ENCODE measurements at places on chromosomes 13 and 19. TPM values are rescaled to one million over a fixed set of nuclear protein-coding genes. Genes with fewer than 3 reads are reported as not detected.
A peak's percentile ranks its signal among the peaks of the same experiment; 100 is the strongest.

DNA sequence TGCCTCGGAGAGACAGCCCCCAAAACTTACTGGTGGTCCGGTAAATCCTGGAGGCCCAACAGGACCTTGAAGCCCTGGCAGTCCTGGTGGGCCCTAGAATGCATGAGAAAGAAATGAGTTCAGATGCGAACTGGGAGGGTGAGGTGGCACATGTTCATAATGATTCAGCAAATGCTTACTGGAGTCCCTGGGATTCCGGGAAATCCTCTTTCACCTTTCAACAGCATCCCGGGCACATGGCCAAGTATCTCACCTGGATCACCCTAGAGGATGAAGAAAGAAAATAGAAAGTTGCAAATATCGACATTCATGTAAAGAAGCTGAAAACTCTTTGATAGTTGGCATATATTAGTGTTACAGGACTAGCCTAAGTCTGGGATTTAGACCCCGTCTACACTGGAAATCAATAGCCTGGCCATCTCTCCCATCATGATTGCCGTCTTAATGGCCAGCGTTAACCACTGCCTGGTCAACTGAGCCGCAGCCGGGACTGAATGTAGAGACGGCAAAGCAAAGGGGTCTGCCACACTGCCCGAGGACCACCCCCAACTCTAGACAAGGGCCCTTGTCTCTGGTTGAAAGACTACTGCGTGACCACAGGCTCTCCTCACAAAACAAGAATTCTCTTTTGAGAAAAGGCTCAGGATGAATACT, 96.9 kb downstream of the COL4A1 start:
- DNase-seq, result no peak

- no peak for DNase-seq
Measured at GRCh38 chr19:1905863-1906375, 720 bp downstream of the ADAT3 start.

DNA sequence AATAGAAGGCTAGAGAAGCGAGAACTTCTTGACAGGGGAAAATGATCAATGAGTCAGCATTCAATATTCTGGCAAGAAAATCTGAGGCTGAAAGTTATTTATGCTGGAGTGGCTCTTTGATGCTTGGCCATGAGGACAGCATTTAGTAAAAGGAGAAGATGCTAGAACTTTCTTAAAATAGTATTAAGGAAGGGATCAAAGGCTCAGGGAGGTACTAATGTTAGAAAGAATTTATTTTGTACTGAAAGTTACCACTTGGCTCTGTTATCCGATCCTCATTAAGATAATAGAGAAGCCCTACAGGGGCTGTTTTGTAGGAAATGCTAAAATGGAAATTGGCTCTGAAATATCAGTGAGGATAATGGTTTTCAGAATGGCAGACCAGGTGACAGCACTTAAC, 1774.6 kb upstream of the PCDH20 start:
- DNase-seq, result no peak

DNA sequence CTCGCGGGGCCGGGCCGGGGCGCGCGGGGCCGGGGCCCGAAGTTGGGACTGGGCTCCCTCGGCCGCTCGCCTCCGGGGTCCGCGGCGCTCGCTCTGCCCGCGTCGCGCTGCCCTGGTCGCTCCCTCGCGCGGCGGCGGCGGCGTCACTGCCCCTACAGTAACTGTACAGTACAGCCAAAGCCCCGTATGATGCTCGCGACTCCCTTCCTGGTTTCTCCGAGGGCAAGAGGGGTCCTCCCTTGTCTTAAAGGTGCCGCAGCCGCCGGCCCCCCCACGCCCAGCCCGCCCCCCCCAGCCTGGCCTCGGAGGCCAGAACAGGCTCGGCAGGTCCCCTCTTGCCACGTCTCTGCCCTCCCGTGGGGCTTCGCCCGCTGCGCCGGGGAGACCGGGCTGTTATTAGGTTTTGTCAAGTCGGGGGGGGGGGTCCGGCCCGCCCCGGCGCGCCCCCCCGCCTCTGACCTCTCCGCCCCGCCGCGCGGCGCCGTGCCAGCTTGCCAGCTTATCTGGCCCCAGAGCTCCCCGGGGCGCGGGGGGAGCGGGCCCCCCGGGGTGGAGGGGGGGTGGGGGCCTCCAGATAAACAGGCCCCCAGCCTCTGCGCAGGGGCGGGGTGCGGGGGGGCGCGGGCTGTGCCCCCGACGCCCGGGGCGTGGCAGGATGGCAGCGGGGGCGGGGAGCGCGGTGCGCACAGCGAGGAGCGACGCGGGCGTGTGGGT, at the start of gene ZBTB7A:
Gene ZBTB7A (minus strand): TSS at position 218 of the 714 bp plus-strand sequence. CDS start 11,667 bp downstream, outside the sequence.
- DNase-seq, result peak; percentile 89

DNA sequence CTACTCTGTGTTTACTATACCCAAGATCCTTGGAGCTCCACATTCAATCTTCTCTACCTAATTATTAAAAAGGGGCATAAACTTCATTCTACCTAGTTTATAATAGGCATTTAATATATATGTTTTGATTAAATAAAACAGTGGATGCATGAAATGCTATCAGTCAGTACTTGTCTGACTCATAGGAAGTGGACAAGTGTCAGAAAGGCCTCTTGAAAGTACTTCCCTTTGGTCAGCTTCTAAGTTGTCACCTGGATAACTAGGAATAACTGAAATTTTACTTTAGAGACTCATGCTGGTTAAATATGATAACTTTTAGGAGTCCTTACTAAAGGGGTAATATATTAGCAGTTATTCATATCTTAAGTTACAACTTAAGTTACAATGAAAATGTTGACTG, 329.8 kb downstream of the KLF5 start:
- no peak for DNase-seq

GRCh38 chr19:6577476-6578125, 13.3 kb downstream of the CD70 start:
- DNase-seq, result no peak

DNA sequence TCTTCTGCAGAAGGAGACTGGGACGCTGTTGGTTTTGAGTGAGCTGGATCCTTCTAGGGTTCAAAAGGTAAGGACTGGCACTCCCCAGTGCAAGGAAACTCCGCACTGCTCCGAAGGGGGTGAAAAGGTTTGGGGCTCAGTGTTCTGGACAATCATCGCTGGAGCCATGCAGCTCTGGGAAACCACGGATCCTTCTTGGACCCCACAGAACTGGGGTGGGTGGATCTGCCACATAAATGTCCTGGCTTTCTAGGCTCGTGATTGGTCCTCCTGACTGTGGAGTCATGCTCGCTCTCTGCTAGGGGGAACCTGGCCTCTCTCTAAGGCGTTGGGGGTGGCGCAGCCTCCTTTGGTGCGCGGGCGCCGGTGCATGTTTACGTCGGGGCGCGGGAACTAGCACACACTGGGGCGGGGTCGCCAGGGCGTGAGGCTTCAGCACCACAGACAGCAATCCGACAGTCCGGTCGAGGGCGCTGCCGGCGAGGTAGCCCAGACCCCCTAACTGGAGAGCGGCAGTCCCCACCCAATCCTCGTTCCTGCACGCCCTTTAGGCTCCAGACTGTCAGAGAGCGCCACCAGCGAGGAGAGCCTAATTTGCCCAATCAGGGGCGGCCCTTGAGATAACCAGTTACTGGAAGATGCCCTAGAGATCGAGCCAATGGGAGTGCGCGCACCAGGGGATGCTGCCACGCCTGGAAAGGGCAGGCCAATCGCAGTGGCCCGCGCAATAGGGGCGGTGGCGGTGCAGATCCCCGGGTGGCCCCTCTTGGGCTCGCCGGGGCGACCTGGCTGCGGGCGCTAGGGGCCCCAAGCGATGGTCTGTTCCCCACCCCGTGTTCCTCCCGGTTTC, 913 bp upstream of the ELAVL3 start:
- peak; percentile 89 for DNase-seq

GRCh38 chr19:14411161-14411937, 7.8 kb downstream of the DDX39A start:
- no peak for DNase-seq

GRCh38 chr13:23320926-23321534, 112.5 kb downstream of the SACS start:
- DNase-seq, result no peak

ZNF180 gene
- total RNA-seq, result 13.9 TPM

- DNase-seq, result peak; percentile 94
Measured at GRCh38 chr13:80341101-80341755, at the start of gene SPRY2. TSS of gene SPRY2 (minus strand) at chr13:80341126. CDS start at chr13:80337705, 3,421 bp downstream.

GRCh38 chr13:112113348-112113747, 46.4 kb downstream of the SOX1 start:
- DNase-seq, result no peak

TNFSF13B gene
- total RNA-seq, result 0.46 TPM

GRCh38 chr13:98846521-98846920, 94.0 kb upstream of the SLC15A1 start:
- DNase-seq, result no peak

NLRP4 gene
- total RNA-seq, result not detected

SULT2A1 gene
- not detected for total RNA-seq

- DNase-seq, result no peak
Measured at GRCh38 chr19:45972081-45972946, 1.4 kb downstream of the NOVA2 start.

DNA sequence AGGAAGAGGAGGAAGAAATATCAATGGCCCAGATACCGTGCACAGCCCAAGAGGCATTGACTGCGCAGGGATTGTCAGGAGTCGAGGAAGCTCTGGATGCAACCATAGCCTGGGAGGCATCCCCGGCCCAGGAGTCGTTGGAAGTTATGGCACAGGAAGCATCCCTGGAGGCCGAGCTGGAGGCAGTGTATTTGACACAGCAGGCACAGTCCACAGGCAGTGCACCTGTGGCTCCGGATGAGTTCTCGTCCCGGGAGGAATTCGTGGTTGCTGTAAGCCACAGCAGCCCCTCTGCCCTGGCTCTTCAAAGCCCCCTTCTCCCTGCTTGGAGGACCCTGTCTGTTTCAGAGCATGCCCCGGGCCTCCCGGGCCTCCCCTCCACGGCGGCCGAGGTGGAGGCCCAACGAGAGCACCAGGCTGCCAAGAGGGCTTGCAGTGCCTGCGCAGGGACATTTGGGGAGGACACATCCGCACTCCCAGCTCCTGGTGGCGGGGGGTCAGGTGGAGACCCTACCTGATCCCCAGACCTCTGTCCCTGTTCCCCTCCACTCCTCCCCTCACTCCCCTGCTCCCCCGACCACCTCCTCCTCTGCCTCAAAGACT, 36.0 kb downstream of the KEAP1 start:
- no peak for DNase-seq

DNA sequence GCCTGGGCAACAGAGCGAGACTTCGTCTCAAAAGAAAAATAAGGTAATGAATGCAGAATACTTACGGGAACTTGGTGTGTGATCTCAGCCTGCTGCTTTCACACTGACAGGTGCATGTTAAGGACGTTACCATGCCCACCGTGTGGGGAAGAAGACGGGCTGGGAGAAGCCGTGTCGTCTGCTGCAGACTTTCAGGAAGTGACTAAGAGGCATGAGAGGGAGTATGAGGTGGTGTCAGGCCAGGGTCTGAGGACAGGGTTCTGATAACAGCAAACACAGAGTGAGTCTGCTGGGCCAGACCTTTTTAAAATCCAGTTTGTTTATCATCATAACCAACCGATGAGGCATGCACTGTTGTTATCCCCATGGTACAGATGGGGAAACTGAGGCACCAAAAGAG, 13.6 kb upstream of the GALP start:
- DNase-seq, result no peak

GRCh38 chr13:34034411-34034810, 216.5 kb downstream of the RFC3 start:
- no peak for DNase-seq

PODNL1 gene
- 7.2 TPM for total RNA-seq

KIR2DL3 gene
- total RNA-seq, result not detected

DNA sequence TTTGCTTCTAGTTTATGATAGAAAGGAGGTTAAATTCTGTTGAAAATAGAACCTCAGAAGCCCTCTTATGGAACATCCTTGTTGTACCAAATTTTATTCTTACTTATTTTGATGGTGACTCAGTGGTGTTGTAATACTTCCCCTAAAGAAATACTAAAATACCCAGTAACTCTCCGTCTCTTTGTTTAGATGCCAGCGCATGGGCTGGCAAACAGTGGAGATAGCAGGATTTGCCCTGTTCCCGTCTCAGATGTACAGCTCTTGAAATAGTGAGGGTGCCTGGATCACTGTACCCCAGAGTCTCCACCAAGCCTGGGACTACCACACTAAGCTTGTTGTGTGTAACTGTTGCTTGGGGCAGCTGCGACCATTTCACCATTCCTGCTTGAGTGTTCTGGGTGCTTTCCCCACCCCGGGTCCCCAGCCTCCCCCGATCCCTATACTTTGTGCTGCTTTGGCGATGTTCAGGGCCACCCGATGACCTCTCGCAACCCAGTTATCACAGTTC, 67.0 kb upstream of the TEX29 start:
- DNase-seq, result no peak

MLLT1 gene
- 23.6 TPM for total RNA-seq

DNA sequence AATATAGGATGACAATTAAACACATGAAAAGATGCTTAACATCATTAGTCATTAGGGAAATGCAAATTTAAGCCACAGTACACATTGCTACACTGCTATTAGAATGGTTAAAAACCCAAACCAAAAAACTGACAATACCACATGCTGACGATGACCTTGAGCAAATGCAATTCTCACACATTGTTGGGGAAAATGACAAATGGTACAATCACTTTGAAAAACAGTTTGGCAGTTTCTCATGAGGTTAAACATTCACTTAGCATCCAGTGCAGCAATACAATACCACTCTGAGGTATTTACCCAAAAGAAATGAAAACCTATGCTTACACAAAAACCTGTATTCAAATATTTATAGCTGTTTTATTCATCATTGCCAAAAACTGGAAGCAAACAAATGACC, 11.3 kb downstream of the FLT3 start:
- no peak for DNase-seq

ZNF844 gene
- 20.8 TPM for total RNA-seq

GRCh38 chr13:112513761-112514160, 74.2 kb downstream of the TUBGCP3 start:
- DNase-seq, result no peak

KCNRG gene
- total RNA-seq, result 5.1 TPM

DNA sequence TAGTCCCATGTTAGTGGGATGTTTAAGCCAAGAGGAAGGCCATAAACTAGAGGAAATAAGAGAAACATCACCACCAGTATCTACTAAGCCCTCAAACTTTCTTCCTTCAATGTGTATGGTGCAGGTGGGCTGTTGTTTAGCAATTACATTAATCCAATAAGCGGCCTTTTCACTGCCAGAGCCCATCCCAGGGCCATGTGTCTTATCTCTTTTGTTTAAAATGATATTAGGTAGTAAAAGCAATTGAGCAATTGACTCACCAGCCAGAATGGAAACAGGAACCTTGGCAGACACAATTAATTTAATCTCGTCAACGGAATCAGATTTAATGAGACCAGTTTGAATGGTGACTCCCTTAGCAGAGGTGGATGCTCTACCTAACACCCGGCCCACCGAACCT, 1503.5 kb downstream of the UQCRFS1 start:
- DNase-seq, result no peak

FDX2 gene
- total RNA-seq, result 18.9 TPM

- peak; percentile 85 for DNase-seq
Measured at GRCh38 chr13:35953537-35954206, 177.5 kb downstream of the DCLK1 start.

DNA sequence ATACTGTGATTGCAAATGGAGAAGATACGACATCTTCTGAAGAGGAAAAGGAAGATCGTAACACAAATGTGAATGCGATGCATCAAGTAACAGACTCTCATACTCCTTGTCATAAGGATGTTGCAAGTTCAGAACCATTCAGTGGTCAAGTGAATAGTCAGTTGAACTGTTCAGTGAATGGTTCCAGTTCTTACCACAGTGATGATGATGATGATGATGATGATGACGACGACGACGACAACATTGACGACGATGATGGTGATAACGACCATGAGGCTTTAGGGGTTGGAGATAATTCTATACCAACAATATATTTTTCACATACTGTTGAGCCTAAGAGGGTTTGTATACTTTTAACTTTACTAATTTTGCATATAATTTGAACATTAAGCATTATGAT, 67.0 kb downstream of the URI1 start:
- no peak for DNase-seq

OR7D2 gene
- total RNA-seq, result not detected

Measured in lower leg skin (tissue), 4 donors.